ENCODE measurements at places on chromosomes 6 and 20.

GRCh38 chr6:163860287-163861081, 446.0 kb downstream of the QKI start:
- no peak for DNase-seq

DNA sequence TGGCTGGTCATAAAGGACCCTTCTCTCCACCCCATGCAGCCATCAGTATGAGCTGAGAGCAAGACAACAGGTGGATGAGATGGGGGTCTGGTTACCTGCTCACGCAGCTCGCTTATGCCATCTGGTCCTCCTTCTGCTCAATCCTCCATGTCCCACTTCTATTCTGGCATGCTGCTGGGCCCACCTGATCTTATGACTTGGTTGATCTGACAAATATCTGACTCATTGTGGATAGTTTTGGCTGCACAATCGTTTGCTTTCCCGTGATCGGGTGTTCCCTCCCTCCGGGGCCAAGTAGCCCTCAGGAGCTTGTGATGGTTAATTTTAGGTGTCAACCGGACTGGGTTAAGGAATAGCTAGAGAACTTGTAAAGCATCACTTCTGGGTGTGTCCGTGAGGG, 26.6 kb upstream of the ELMO2 start:
- DNase-seq: no peak

DNA sequence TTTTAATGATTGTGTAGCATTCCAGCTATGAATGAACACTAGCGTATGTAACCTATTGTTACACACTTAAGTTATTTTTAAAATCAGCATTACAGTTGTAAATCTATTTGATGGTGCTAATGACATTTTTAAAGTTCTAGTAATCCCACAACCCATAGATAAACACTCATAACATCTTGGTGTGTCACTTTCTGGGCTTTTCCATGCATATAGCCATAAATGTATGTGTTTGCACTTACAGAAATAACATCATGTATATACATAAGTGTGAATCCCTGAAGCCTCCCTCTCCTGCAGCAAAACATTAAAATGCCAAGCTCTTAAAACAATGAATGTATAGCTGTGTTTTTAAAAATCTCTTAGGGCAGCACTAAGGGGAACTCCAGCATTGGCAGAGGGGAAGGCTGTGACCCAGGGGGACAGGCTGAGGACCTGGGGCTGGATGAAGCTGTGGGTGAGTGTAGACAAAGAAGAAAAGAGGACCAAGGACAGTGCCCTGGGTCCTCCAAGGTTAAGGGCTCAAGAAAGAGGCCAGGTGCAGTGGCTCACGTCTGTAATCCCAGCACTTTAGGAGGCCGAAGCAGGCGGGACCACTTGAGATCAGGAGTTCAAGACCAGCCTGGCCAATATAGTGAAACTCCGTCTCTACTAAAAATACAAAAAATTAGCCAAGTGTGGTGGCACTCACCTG, 929 bp upstream of the CENPB start:
- no peak for DNase-seq

- peak; percentile 36 for DNase-seq
Observed at GRCh38 chr6:27312146-27312949, at the start of gene POM121L2. Gene POM121L2, minus strand, starts transcription at chr6:27312273. Its CDS starts 103 bp downstream, at chr6:27312170.

DNA sequence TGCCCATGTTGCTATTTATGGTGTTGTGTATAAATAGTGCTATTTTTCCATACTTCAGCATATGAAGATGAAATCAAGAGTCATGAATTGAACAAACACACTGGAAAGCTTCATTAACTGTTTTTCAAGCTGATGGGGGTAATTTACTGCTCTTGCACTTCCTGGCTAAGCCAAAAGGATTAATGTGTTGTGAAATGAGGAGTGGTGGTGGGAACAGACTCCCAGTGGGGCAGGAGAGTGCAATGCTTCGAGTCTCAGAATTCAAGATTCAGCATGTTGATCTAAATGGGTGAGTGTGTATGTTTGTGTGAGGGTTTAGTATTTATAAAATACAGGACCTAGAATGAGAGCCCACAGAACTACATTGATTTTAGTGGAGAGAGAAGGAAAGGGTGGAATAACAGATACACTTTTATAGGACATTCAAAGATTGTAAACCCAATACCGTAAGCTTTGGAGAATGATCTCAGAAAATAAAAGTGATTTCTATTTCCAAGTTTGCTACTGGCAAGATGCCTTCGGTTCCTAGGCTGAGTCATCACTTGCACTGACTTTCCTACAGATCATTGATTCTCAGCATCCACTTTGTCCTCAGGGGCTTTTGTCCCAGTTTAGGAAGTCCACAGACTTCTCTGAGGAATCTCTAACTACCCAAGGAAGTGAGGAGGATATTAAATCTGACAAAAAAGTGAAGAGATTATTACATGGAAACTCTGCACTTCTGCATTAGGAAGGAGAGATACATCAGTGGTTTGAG, 303.6 kb downstream of the TRDN start:
- DNase-seq: no peak

DNA sequence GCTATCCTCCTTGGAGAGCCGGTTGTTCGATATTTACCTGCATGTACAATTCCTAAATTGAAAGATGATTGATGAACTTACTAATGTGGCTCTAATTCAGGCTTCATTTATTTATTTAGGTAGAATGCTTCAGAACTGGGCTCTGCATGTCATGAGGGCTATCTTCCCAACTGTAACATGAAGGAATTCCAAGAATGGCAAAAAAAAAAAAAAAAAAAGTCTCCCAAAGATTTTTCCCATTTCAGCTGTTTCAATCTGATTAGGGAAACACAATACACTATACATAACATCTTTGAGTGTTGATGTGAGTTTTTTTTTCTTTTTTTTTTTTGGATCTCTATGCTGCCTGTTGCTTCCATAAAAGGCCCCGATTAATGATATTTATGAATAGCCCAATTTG, 120.1 kb upstream of the SHLD1 start:
- DNase-seq: no peak

DNA sequence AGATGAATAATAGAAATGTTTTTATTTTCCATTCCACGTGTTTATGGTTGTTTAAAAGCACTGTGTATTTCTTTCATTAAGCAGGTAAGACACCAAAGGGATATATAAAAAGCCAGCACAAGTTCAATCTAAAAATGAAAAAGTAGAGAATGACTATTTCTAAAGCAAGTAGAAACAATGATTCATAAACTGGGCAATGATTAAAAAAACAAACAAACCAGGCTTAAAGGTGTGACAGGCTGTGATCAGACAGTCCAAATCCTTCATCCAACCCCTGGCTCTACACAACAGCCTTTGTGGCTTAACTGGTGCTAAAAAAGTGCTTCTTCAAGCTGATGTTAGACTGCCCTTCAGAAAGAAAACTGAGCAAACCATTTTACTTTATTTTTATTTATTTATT, 45.7 kb upstream of the TSHZ2 start:
- DNase-seq: no peak

GRCh38 chr6:124466949-124467348, 495.3 kb upstream of the RNF217 start:
- no peak for DNase-seq

DNA sequence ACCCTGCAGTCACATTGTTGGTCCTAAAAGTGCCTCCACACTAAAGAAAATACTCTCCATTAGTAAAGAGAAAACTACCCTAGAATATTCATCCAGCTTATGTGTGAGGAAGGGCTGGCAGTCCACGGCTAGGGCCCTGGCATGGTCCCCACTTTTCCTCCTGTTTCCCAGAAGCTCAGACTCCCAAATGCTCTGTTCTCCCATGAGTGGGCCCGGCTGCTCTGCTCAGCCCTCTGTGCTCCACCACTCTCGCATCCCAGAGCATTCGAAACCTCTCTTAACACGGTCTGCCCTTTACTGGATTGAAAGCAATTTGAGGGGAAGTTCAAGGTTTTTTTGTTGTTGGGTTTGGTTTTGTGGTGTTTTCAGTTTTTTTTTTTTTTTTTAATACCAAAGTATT, 61.8 kb downstream of the APCDD1L start:
- no peak for DNase-seq

- no peak for DNase-seq
Observed at GRCh38 chr6:53361549-53362031, 12.8 kb upstream of the ELOVL5 start.

DNA sequence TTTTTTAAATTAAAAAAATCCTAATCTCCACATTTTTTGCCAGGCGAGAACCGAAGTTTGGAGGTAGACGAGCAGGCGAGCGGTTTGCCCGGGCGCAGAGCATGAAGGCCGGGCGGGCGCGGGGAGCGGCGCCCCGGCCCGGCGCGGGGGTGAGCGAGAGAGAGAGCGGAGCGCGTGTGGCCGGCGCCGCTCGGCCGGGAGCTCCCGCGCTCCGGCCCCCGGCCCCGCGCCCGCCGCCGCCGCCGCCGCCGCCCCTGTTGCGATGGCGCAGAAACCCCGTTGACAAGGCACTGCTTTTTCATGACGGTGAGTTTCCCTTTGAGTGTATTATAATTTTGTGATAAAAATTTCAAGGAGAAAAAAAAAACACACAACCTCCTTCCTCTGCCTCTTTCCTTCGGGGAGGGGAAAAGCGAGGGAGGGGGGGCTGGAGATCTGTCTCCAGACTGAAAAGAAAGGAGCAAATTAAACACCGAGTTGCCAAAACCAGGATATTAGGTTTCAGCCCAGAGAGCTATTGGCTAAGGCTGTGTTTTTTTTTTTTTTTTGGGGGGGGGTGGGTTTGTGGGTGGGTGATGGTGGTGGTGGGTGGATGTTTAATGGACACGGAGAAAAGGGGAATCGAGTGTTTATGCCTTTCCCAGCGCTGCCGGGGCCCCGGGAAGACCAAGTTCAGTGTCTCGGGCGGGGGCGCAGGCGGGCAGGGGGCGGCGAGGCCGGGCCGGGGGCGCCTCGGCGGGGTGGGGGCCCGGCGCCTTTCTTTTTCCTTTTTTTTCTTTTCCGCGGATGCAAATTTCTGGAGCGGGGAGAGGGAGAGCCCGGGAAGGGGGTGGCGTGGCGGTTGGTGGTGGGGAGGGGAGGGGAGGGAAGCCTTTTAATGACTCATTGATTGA, at the start of gene BICRAL:
Gene BICRAL, plus strand, starts transcription at position 257 of the 893 bp plus-strand sequence. CDS start 39,971 bp downstream, outside the sequence.
- DNase-seq: peak; percentile 50

GRCh38 chr20:33875055-33875454, 63.9 kb downstream of the CHMP4B start:
- DNase-seq: no peak

DNA sequence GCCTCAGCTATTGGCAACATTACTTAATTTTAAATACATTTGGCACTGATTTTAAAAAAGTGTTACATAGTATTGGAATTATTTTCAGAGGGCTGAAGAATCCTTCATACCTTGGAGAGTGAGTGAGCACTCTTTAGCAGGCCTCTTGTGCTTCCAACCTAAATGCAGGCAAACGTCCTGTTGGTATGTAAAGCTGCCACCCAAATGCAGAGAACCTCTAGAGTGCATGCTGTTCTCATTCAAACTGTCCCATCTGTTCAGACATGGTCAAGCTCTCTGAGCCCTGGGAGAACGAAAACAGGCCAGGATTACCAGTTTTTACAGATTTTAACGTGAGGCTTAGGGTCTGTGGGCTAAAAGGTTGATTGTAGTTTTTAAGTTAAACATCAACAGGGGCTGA, 378.0 kb upstream of the FLRT3 start:
- DNase-seq: no peak

- DNase-seq: no peak
Observed at GRCh38 chr6:39388606-39389483, 66.3 kb upstream of the KCNK16 start.

GRCh38 chr6:303948-304558, 11.8 kb downstream of the DUSP22 start:
- no peak for DNase-seq

- DNase-seq: no peak
Observed at GRCh38 chr6:156654919-156655918, 122.0 kb upstream of the ARID1B start.

GRCh38 chr6:29811377-29811776, 16.2 kb upstream of the HLA-G start:
- DNase-seq: no peak

DNA sequence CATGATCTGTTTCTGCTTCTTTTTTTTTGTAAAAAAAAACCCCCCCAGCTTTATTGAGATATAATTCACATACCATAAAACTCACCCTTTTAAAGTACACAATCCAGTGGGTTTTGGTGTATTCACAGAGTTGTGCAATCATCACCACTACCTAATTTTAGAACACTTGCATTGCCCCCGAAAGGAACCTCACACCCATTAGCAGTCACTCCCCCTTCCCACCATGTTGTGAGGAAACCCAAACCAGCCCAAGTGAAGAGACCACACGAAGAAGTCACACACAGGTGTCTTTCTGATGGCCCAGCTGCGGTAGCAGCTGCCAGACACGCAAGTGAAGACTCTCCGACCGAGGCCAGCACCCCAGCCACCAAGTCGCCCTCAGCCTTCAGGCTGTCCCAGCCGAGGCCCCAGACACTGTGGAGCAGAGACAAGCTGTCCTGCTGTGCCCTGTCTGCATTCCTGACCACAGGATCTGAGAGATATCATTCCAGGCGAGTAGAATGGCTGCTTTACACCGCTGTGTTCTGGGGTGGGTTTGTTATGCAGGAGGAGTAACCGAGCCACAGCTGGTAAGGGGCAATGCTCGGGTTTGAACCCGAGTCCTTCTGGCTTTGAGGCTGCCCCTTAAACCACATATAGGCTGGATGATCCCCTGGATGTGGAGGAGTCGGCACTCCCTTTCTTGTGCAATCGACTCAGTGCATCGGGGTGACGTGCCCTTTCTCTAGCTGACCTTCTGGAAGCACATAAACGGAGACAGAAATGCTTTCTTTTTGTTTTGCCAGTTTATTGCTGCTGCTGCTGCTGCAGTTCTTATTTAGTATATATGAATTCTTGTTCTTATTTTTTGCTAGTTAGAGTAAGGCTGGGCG, 59.1 kb upstream of the PTPN1 start:
- no peak for DNase-seq

GRCh38 chr20:23995905-23996666, 7.5 kb upstream of the GGTLC1 start:
- peak; percentile 59 for DNase-seq

DNA sequence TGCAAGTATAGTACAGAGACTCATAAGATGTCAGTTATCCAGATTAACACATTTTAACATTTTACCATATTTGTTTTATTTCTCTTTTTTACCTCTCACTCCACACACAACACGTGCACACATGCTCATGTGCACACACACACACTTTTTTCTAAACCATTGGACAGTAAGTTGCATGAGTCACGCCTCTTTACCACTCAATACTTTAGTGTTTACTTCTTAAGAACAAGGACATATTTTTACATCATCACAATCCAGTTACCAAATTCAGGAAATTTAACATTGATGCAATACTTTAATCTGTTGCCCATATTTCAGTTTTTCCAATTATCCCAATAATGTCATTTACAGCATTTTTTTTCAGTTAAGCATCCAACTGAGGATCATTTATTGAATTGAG, 109.0 kb downstream of the RIN2 start:
- DNase-seq: no peak

GRCh38 chr6:92460133-92460532, 959.2 kb downstream of the EPHA7 start:
- DNase-seq: no peak

- DNase-seq: no peak
Observed at GRCh38 chr20:45462711-45463509, 6.6 kb upstream of the WFDC2 start.

GRCh38 chr6:161546632-161547031, 272.8 kb upstream of the AGPAT4 start:
- DNase-seq: no peak

GRCh38 chr6:146410851-146411595, 132.6 kb upstream of the RAB32 start:
- DNase-seq: no peak

GRCh38 chr20:51365670-51366069, 176.8 kb downstream of the NFATC2 start:
- no peak for DNase-seq

GRCh38 chr20:35871259-35871771, 83.0 kb downstream of the SCAND1 start:
- DNase-seq: no peak

GRCh38 chr6:29171736-29172135, 1.0 kb downstream of the OR2J2 start:
- no peak for DNase-seq

- no peak for DNase-seq
Observed at GRCh38 chr6:111803371-111803770, 69.9 kb downstream of the FYN start.
